Stimulated activated CD4-positive, alpha-beta T cell treated with anti-CD3 and anti-CD28 coated beads, Interleukin-2, amount 100 ng/mL, for 48 hours (primary cell): ENCODE measurements at places on chromosomes 3 and 15.

- no peak for DNase-seq
Measured at GRCh38 chr3:143163562-143164100, 44.1 kb downstream of the CHST2 start.

DNA sequence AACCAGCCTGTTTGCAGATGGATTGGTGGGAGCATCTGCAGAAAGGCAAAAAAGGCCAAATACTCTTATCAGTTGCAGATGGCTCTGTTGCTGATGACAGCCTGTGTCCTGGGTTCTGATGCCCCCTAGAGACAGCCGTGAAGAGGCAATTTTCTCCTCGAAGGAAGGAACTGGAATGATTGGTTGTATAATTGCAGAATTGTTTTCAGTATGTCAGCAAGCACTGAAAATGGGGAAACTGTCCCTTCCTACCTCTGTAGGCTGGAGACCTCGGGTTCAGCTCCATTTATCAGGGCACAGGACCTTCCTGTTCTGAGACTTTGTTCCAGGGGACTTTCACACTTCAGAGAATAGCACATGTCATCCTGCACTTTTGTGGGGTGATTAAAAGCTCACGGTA, 103.0 kb downstream of the PGPEP1L start:
- no peak for DNase-seq

GRCh38 chr15:90294601-90295269, 29.3 kb downstream of the NGRN start:
- DNase-seq = no peak

DNA sequence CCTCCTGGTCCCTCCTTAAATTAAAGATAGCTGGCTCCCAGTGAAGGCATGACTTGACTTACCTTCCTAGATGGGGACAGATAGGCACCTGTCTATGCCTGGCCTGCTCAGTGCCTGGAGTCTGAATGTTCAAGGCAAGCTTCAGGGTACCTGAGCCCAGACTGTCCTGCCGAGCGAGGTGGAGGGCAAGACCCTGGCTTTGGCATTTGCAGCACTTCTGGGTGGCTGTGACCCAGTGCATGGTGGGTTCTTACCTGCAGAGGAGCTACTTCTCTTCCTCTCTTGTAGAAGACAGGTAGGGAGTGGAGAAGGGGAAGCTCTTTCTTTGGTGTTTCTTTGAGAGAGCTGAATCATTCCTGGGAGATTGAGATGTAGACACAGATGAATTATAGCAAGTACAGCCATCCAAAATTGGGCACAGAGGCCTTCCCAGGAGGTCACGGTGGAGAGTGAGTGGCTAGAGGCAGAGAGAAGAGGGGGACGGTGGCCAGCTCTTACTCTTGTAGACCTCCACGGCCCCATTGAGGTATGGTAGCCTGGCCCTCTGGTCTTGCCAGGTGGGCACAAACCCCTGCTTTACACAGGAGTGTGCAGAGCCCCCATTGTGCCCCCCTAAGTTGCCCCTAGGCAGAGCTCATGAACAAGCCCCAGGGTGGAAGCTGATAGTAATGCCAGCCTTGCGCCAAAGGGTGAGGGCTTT, 402.5 kb upstream of the TPM1 start:
- DNase-seq = no peak

DNA sequence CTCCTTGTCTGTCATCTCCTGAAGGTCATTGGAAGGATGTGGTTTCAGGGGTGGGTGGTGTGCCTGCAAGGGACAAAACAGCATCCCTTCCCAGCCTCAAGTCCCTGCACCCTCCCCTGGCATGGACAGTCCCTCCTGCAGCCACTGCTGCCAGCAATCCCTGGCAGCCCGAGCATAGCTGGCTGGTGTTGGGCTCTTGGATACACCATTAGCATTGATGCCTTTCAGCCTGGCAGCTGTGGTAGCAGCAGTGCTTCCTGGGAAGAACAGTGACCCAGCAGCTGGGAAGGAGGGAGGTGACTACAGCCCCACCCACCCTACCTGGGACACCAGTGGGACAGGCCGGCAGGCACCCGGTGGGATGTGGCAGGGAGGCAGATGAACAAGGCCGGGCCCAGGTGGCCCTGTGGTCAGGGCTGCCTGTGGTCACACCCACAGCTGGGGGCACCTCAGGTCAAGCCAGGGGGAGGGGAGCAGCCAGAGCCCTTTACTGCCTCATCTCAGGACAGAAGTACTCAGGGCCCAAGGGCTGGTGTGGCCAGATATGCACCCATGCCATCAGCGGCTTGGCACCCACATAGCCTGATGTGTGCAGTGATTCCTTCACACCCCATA, 32.9 kb upstream of the TMEM115 start:
- no peak for DNase-seq

- DNase-seq = no peak
Measured at GRCh38 chr15:26758079-26758478, 14.8 kb downstream of the GABRB3 start.

DNA sequence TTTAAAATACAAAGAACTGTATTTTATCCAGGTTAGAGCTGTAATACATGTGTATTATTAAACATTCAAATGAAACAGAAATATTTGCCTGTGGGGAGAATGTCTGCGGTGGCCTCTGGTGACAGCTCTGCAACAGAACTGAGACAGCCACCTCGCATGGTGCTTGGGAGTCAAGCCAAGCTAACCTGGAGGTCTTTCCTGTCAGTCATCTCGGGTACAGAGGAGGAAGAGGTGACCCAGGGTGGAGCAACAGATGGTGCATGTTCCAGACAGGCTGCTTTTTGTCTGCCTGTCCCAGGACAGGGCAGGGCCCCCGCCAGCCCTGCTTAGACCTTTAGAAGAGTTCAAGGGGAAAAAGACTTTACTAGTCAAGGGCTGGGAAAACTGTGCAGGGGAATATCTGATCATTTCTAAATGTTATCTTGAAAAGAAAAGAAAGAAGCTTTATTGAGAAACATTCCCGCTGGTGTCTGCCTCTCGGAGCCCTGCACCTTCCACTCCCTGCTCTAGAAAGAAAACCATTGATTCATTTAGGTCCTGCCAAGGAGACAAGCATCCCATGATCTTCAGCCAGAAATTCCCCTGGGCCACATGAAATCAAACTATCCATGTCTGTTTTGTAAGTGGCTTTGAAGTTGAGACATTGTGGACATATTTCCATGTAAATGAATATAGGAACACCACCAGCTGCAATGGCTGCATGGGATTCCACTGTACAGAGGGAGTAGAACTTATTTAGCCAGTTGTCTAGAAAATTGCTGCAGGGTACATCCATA, 5.5 kb upstream of the NR2E3 start:
- DNase-seq = no peak

DNA sequence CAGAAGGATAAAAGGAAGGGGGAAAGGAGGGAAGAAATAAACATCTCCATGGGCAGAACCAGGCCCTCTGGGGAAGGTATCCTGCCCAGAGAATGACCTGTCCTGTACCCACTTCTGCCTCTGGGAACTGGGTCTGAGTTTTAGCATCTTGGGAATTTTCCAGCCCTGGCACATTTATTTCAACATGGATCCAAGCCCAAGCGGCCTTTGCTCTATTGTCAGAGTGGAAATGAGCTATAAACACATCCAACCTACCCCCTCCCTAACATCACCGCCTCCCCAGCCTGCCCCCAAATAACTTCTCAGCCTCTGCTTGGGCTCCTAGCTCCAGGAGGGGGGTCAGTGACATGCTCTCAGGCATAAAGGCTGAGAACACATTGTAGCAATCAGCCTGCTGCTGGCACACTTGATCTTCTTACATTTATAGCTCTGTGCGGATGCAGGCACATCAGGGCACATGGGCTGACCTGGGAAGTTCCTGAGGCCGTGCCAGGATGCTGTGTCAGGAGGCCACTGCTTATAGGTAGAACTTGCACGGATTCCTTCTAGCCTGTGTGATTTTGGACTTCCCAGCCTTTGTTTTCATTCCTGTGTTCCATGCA, 4.6 kb upstream of the OXTR start:
- no peak for DNase-seq

GRCh38 chr3:57030721-57031120, 29.7 kb upstream of the SPATA12 start:
- DNase-seq = no peak

- DNase-seq = no peak
Measured at GRCh38 chr3:63687278-63688225, 35.1 kb downstream of the SNTN start.

- no peak for DNase-seq
Measured at GRCh38 chr15:65948383-65948782, 79.1 kb downstream of the RAB11A start.

- DNase-seq = no peak
Measured at GRCh38 chr3:189677667-189678066, 46.5 kb downstream of the TP63 start.

DNA sequence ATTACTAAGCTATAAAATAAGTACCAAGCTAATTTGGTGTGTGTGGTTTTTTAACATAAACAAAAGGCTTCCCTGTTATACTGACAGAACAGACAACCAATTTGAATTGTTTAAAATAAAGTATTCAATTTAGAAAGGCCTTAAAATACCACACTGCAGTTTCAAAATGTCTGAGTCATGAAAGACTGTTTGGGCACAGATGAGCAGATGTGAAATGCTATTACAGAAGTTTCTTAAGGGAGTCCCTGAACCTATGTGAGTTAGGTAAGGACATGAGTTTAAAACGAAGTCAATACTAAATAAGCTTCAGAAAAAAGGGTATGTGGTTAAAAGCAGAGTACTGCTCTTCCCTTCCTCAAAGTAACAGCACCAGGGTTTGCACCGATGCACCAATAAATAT, 69.7 kb upstream of the SETMAR start:
- DNase-seq = no peak

DNA sequence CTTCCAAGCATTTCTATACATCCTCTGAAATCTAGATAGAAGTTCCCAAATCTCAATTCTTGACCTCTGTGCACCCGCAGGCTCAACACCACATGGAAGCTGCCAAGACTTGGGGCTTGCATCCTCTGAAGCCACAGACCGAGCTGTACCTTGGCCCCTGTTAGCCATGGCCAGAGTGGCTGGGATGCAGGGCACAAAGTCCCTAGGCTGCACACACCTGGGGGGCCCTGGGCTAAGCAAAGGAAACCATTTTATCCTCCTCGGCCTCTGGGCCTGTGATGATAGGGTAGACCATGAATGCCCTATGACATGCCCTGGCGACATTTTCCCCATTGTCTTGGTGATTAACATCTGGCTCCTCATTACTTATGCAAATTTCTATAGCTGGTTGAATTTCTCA, 97.1 kb upstream of the CCDC39 start:
- DNase-seq = no peak

GRCh38 chr15:76183930-76184649, 124.3 kb downstream of the TMEM266 start:
- DNase-seq = no peak

DNA sequence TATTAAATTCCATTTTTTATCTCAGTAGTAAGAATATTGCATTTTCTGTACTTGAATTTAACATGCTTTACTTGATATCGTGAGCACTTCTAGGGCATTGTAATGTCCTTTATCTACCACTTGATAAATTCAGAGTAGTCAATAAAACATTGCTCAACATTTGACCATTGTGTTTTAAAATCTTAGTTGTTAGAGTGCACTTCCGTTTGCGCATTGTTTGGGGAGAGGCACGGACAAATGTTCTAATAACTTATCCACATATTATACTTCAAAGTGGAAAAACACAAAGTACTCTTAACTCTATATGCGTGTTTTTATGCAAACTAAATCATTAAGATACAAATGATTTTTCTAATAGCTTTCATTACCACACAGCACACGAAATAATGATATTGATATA, 419 bp downstream of the FAM227B start:
- DNase-seq = no peak

DNA sequence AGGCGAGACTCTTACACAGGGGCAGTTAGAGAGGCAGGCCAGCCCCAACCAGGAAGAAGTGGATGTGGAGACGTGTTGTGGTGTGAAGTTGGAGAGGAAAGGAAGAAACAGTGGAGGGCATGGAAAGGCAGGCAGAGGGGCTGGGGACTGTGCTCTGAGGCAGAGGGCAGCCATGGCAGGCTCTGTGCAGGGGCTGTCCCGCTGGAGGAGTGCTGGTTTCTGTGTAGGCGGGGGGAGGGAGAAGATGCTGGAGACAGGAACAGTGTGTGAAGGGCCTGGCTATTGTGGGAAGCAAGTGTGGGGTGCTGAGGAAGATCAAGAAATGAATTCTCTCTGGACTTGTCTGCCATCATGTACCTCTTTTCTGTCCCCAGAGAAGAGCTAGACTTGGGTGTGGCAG, 21.0 kb downstream of the SNAPC5 start:
- no peak for DNase-seq

DNA sequence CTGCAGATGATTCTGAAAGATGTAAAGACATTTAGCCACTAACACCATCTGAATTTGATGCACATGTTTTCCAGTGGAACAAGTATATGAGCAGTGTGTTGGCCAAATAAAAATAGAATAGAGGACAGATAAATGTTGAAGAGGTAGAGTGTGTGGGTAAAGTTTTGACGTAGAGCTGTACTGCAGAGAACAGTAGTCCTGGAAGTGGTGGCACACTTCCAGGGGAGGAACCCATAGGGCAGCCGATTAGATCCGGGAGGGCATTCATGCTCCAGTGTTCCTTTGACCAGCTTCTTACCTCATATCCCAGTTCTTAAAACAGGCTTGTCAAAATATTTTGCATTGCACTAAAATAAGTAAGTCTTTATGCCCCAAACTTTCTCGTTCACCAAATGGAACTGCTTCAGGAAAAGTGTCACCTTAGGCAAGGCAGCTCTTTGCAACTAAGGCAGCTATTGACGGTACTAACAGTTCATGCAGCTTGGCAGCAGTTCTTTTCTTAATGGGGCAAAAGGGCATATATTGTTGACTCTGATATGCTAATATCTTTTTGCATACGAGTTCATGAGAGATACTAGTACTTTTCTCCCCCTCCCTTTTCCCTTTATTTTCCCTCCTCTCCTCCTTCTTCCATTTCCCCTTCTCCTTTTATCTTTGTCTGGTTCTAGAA, 429.3 kb upstream of the AZI2 start:
- DNase-seq = no peak

DNA sequence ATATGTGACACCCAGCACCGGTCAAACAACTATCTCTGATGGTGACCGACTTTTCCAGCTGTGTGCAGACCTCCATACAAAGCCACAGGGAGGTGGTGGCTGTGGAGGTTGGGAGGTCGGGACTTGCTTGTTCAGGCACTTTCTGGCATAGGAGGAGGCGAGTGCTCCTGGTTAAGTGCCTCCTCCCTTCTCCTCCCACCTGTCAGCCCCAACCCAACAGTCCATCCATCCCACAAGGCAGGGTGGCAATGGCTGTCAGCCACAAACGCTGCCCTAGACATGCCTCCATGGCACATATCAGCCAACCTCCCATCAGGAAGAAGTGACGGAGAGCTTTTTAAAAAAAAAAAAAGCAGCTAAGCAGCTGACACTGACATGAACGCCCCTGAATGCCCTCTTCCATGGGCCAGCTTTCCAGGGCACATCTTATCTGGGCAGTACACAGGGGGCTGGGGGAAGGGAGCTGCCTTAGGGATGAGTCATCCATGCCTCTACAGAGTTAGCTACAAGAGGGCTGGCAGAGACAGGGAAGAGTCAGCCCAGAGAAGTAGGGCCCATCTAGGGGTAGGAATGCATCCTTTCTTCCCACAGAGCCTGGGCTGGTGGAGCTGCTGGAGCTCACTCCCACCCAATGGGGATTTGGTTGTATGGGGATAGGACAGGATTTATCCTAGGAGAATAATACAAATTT, 41.2 kb downstream of the CCDC12 start:
- no peak for DNase-seq

- DNase-seq = no peak
Measured at GRCh38 chr3:129605203-129605921, 1.1 kb downstream of the PLXND1 start.
